ENCODE measurements at places on chromosomes 5 and 9.

DNA sequence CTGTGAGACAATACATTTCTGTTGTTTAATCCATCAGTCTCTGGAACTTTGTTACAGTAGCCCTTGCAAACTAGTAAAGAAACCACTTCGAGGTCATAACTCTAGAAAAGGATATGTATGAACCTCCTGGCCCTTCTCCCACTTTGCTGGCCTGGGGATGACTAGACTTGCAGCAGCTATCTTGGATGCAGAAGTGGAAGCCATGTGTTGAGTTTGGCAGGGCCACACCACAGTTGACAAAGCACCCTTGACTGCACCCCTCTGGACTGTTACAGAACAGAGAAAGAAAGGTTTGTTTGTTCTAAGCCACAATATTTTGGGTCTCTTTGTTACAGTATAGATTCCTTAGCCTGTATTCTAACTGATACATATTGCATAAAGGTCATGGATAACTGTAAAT lies 183.2 kb upstream of the TAS2R1 start:
- DNase-seq, result no peak

DNA sequence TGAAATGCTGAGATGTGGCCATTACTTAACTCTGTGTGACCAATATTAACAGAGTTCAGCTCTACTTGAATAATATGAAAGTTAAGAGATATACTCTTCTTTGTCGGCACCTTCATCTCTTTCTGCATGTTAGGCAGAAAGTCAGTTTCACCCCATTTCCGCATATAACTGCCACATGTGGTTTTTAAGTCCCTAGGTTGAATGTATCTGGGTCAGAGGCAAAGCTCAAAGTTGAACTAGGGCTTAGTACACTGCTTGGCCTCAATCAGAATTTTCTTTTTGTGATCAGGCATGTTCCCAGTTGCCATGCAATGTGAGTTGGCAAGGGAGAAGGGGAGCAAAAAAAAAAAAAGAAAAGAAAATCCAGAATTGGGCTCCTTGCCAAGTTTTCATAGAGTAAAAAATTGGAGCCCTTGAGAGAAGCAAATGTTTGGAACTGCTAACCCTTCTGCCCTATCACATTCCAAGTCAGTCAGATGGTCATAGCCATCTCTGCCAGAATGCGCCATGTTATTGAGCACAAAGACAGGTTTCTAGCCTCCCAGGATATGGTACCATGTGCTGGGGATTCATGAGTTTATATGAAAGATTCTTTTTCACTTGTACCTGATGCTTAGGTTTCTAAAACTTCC lies 251.2 kb upstream of the RORB start:
- no peak for DNase-seq

GRCh38 chr5:95959888-95960666 lies 1.6 kb downstream of the ELL2 start:
- DNase-seq, result no peak

GRCh38 chr9:16154521-16155078 lies 601.8 kb downstream of the CCDC171 start:
- DNase-seq, result no peak

DNA sequence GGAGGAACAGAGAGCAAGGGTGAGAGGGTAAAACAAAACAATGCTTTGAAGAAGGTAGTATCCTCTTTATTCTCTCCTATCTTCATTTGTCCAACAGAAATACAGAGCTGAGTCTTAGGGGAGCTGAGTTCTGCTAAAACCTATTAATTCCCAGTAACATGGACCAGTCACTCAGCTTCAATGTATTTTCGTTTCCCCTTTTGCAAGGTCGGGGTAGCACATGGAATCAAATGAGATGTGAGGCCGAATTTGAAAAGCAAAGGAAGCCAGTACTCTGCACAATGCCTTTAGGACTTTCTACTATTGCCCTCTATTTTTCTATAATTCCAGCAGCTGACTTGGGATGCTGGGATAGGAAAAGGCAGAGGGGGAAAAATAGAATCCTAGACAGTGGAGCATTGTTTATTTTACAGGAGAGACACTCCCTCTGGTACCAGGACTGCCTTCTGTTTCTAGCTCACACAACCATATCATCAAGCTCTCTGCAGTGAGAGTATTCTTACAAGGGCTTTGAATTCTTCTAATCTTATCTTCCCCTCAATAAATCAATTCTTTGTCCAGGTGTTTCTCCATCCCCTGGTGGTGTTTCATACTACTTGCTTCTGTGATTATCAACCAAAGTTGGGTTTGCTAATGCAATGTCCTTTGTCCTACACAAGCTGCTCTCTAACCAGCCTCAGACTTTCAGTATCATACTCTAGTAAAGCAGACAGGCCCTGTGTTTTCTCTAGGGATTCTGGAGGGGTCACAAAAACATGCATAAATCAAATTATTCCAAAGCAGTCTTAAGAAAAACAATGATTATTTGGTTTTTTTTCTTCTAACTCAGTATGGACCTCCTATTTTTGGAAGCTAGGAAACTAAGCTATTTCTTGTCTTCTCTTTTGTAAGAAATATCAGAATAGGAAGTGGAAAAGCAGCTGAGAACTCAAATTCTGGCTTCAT lies 341.5 kb downstream of the OSTF1 start:
- no peak for DNase-seq

- DNase-seq, result no peak
These were observed 300.2 kb downstream of the FBXL17 start for GRCh38 chr5:108081707-108082106.

DNA sequence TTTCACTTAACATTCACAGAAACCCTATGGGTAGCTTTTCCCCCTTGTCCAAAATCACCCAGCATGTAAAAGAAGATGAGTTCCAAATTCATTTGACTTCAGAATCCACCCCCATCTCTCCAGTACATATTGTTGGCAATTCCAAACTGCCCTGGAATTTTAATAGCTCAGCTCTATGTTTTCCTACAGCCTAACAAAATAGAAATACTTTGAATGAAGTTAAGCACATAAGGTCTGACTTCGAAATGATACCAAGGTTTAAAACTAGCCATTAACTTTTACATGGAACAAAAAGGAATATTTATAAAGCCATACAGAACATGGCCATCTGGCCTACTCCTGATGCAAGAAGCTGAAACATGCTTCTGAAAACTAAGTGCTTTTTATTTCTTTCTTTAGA lies 634.3 kb downstream of the PDE4D start:
- no peak for DNase-seq

DNA sequence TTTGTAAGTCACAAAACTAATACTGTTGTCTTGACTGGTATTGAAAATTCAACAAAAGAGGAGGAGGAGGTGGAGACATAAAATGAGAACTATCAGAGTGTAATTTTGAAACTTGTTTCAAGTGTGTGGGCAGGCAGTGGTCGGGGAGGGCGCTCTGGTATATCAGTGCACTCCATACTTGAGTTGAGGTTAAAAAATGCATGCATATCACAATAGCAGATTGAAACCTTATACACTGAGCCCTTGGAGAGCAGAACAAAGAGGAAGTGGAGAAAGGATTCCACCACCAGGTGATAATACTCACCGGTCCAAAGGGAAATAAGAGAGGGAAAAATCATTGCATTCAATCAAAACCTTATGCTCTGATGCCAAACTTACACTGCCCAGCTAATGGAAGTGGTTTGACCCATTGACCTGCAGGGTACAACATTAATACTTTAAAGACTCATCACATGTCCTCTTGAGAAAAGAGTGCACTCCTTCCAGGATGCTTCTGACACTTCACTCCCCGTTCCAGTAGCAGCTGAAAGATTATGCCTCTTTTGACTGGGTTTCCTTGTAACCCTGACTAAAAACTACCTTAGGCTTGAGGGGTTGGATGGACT lies 79.5 kb upstream of the FAM169A start:
- DNase-seq, result no peak

DNA sequence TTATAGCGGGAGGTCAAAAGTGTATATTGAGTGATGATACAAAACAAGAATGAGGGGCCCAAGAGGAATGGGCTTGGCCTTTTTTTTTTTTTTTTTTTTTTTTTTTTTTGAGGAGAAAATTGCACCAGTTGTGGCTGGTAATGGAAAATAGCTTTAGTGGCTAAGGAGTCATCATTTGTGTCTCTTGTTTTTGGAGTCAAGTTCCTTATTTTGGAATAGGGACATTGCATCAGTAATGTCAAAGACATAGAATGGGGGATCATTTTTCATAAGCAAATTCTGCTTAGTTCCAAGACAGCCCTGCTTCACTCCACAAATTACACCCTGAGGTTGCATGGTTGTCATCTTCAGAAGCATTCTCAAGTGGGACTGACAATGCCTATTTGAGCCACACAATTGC lies 137.4 kb downstream of the STK32A start:
- no peak for DNase-seq

DNA sequence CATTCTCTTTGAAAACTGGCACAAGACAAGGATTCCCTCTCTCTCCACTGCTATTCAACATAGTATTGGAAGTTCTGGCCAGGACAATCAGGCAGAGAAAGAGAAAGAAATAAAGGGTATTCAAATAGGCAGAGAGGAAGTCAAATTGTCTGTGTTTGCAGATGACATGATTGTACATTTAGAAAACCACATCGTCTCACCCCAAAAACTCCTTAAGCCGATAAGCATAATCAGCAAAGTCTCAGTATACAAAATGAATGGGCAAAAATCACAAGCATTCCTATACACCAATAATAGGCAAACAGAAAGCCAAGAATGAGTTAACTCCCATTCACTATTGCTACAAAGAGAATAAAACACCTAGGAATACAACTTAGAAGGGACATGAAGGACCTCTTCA lies 21.0 kb upstream of the EPB41L4A start:
- DNase-seq, result no peak

DNA sequence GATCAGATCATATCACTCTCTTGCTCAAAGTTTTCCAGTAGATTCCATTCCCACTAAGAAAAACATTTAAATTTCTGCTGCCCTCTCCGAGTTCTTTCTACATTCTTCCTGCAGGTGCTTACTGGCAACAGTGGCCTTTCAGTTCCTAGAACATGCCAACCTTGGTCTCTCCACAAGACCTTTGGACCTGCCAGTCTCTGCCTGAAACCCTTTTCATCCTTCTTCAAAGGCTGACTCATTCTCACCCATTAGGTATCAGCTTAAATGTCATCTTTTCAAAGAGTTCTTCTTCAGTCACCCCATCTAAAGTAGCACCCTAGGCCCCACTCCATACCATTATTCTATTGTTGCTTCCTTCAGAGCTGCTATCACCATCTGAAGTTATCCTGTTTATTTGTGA lies 21.8 kb downstream of the PPIC start:
- DNase-seq, result no peak

- DNase-seq, result no peak
These were observed 427.4 kb downstream of the CTNND2 start for GRCh38 chr5:11476866-11477265.

DNA sequence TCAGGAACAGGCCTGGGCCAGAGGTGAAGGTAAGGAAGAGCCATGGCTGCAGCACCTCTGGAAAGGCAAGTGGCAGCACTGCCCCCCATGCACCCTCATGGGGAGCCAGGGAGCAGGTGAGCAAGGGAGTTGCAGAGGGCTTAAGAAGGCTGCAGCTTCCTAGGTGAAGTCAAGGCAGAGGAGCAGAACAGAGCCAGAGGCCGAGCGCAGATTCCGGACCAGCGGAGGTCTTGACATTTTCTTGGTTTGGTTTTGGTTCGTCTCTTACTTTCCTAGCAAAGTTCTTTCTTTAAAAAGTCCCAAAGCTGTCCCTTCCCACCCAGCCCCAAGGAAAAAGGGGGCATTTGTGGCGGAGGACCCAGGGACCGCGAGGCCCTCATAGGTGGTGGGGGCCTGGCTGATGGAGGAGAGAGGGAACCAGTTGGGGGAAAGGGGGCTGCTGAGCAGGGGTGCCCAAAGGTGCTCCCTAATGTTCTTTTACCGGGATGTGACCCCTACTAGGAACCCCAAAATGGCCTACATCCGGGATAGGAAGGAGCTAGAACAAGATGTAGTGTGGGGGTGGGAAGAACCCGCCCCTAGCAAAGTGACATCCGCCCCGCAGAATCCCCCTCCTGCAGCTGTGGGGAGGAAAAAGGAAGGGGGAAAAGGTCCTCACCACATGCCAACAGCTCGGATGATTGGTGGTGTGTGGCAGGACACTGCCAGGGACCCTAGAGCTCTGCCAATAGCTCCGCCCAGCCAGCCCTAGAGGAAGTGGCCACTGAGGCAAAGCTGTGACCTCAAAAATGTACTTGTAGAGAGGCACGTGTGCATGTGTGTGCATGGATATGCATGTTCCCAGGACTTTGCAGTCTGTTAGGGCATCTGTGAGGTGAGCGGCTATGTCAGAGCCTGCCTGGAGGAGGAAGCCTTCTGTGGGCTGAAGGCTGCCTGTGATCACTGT lies 914 bp upstream of the CD72 start:
- DNase-seq, result no peak

GRCh38 chr9:81534138-81534875 lies 155.0 kb downstream of the TLE1 start:
- DNase-seq, result no peak

DNA sequence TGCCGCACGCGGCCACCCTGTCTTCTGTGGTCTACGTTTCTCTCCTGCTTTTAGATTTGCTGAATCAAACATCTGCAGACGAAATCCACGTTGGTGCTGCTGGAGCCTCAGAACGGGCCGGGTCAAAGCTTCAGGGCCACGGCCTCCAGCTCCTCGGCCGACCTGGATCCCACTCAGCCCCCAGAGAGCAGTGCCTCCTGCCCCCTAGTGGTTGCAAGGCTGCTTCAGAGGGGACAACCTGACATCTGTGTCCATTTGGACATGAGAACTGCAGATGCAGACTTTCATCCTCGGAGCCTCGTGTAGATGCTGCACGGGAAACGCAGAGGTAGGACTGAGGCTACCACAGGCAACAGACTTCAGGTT lies 23.0 kb upstream of the SLC6A3 start:
- DNase-seq, result no peak

GRCh38 chr5:9283473-9283872 lies 262.4 kb downstream of the SEMA5A start:
- no peak for DNase-seq

DNA sequence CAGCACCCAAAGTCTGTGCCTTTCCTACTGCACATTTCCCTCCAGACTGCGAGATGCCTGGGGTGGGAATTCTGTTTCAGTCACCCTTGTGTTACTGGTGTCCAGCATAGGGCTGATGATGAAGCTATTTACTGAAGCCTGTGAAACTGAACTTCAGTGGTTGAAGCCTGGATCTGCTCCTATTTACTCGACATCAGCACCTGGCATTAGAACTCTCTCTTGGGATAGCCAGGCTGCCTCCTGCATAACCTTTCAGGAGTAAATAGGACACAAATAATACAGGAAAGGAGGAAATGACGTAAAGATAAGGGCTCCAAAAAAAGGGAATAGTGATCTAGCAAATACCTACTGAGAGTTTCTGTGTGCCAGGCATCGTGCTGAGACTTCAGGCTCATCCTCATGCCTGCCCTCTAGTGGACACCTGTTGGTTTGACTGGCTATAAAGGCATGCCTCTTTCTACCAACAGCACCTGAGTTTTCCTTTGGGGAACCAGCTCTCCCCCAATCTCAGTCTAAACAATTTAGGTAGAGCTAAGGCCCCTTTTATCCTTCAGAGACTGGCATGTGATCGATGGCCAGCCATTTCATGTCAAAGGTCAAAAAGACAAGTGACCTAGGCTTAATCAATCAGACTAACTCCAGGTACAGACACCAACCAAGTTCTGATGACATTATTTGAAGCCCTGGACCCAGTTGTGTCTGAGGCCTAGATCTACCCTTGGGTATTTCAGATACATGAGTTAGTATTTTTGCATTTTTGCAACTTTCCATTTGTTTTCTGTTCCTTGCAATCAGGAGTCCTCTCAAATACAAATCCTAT lies 192.1 kb upstream of the TRIM32 start:
- DNase-seq, result no peak

GRCh38 chr5:160023007-160023907 lies 14.3 kb downstream of the TTC1 start:
- no peak for DNase-seq

GRCh38 chr9:120528829-120529228 lies 51.1 kb downstream of the CDK5RAP2 start:
- DNase-seq, result no peak

- DNase-seq, result no peak
These were observed 7.0 kb upstream of the DCTN4 start for GRCh38 chr5:150765799-150766169.
